ENCODE measurements at places on chromosomes 16 and 17.

- no peak for DNase-seq
These were observed 139.3 kb downstream of the KCNJ2 start for GRCh38 chr17:70308618-70309017.

- no peak for DNase-seq
These were observed 45.1 kb downstream of the MYH11 start for GRCh38 chr16:15811481-15812400.

DNA sequence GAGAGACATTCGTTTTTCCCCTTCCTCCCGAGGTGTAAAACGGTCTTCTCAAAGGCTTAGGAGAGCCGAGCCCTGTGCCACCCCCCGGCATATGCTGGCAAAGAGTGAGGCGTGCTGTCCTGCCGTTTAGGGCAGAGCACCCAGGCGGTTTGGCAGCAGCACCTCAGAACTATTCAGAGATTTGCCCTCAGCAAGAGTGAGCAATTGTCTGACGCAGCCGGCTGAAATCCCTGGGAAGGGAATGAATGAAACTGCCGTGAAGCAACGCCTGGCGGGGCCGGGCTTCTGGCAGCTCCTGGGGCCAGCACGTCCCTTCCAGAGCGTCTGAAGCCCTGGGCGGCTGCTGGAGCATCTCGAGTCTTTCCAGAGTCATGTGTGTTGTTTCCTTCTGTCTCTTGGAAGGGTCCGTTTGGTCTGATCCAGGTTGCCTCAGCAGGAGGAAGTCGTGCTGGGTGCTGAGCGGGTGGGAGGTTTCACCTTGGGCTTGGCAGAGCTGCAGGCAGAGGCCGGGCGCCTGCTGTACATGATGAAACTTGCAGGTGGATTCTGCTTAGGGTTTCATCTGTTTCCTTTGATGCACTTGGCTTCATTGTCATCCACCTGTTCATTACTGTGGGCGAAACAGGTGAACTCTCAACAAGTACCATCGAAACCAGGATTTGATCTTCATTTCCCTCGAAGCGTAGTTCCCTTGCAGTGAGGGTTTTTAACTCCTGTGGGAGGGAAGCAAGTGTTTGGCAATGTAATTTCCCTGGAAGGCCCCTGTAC is 35.4 kb downstream of the TBCD start:
- DNase-seq, result no peak

GRCh38 chr16:56369202-56369601 is 56.1 kb downstream of the AMFR start:
- no peak for DNase-seq

DNA sequence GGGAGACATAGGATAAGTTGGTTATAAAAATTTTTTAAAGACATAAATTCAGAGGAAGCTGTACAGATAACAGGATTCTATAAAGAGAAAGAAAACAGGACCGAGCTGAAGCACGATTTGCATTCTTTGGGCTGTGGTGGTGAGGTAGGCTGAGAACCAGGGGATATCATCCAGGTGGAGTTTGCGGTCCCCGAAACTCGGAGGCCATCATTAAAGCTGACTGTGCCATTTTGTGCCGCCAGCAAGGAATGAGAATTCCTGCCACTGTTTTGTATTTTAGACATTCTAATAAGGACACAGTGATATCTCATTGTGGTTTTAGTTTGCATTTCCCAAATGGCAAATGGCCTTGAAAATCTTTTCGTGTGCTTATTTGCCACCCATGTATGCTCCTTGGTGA is 197.9 kb downstream of the IRF8 start:
- no peak for DNase-seq

DNA sequence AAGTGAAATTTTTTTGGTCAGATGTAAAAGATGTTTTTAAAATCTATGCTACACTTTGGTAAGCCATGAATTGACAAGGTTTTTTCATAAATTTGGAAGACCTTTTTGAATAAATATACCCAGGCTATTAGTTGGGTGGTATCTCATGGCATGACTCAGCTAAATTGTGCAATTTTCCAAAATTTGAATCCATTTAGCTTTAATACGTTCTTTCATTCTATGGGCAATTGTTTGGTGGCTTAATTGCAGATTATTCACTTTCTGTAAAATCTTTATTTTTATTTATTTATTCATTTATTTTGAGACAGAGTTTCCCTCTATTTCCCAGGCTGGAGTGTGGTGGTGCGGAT is 82.8 kb upstream of the TNRC6A start:
- no peak for DNase-seq

DNA sequence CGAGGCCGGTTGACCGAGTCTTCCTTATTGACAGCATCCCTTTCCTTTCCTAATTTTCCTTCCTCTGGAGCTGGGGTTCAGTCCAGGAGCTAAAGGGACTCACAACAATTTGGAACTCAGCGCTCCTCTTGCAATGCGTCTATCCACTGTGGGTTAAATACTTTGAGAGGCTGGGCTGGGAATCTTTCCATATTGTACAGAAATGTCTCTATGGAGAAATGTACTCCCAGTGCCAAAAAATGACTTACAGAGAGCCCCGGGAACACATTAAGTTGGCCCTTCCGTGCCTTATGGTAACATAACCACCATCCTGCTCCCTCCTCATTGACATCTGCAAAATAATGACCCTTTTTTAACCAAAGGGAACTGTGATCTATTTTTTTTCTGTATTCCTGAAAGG is 192.8 kb downstream of the FTO start:
- DNase-seq, result no peak

All from activated CD4-positive, alpha-beta T cell treated with anti-CD3 and anti-CD28 coated beads, Interleukin-10, Interleukin-2, amounts not matched to agents 100 ng/mL and 50 ng/mL, durations not matched to agents 16 hours and 8 hours (primary cell).